ENCODE measurements at places on chromosomes 1 and 21.

- no peak for DNase-seq
These were observed 24.7 kb upstream of the GUCA2B start for GRCh38 chr1:42128499-42128898.

DNA sequence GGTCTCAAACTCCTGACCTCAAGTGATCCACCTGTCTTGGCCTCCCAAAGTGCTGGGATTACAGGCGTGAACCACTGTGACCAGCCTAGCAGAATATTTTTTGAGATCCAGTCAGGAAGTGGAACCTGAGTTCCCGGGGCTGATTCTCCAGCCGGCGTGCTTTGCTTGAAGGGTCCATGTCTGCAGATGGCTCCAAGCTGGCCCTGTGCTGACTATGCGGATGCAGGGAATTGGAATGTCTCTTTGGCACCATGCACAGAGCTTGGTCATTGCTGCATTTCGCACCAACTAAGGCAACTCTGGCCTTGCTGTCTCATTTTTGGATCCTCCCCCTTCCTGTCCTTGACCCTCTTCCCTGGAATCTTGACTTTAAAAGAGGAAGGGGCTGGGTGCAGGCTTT lies 28.1 kb downstream of the ARHGEF10L start:
- no peak for DNase-seq

DNA sequence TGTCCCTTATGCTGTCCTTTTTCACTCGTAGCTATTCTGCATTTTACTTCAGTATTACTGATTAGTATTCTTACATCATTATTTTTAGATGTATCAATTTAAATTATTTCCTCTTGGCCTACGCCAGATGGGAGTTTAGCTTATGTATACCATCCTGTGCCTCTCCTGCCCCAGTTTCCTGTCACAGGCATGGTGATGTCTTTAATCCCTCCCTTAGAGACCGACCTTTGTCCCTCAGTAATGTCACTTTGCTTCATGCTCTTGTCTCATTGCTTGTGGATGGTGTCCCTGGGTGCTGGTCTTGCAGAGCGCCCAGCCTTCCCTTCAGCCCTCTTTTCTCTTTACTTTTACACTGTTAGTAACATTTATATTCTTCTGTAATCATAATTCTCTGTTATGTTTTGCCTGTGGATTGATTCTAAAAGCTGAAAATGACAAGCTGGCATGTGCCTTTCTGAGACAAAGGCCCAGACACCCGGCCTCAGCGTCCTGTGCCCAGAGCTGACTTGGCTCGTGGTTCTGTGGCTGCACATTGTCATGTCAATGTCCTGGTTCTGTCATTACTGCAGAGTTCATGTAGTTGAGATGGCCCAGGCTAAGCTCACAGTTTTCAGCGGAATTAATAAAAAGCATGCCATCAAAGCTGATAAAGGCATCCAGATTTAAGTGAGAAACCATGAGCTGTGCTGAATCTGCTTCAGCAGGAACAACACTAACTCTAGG lies 100.7 kb downstream of the MTR start:
- DNase-seq, result no peak

DNA sequence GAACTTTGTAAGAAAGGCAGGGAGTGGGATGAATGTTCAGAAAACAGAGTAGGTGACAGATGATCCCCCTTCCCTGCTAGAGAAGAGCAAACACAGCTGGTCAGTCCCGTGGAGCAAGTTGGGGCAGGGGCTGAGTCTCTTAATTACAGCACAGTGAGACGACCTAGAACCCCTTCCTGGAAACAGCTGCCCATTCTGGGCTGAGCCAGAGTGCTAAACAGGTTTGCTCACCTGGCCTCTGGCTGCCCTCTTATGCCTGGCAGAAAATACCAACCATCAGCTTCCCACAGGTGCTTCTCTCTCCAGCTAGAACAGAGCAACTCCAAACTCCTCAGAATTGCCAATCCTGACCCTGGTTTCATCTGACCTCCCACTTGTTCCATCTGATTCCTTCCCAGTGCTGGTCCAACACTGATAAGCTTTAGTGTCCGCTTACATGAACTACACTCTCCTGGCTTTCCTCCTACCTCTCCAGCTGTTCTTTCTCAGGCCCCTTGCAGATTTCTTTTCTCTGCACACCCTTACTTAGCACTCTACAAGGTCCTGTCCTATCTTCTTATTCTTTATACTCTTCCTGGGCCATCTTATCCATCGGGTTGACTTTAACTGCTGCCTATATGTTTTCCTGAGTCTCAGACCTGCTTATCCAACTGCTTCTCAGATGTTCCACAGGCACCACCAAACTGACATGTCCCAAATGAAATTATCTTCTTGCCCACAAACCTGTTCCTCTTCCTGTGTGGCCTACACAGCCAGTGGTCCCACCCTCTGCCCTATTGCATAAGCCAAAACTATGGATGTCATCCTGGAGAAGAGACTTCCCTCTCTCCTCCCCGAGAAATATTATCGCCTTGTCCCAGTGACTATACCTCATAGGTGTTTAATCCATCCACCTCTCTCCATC lies 22.6 kb upstream of the COL9A2 start:
- no peak for DNase-seq

DNA sequence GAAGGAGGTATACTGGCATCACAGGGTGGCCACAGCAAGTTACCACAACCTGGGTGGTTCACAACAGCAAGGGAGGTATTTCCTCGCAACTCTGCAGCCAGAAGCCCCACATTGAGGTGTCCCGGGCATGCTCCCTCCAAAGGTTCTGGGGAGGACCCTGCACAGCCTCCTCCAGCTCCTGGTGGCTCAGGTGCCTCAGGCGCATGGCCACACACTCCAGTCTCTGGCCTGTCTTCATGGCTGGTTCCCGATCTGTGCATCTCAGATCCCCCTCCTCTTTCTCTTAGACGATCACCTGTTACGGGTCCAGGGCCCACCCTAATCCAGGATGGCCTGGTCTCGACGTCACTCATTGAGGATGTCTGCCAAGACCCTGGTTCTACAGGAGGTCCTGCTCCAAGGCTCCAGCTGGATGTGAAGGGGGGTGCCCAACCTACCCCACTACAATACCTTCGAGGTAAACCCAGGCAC lies 6.7 kb upstream of the ARF1 start:
- no peak for DNase-seq

DNA sequence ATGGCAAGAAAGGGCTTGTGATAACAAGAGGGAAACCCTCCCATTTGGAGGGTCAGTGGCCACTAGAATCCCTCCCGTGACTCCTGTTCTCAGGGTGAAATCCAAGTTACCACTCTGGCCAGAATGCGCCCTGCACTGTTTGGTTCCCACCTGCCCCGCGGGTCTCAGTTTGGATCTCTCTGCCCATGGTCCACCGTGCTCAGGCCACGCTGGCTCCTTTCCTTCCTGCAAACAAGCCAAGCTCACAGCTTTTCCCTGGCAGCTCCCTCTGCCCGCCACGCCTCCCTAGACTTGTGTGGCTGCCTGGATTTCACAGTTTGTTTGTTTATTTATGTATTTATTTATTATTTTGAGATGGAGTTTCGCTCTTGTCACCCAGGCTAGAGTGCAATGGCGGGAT lies 179.5 kb upstream of the VAMP3 start:
- DNase-seq, result no peak

GRCh38 chr1:198841477-198841876 lies 202.6 kb downstream of the PTPRC start:
- DNase-seq, result no peak

DNA sequence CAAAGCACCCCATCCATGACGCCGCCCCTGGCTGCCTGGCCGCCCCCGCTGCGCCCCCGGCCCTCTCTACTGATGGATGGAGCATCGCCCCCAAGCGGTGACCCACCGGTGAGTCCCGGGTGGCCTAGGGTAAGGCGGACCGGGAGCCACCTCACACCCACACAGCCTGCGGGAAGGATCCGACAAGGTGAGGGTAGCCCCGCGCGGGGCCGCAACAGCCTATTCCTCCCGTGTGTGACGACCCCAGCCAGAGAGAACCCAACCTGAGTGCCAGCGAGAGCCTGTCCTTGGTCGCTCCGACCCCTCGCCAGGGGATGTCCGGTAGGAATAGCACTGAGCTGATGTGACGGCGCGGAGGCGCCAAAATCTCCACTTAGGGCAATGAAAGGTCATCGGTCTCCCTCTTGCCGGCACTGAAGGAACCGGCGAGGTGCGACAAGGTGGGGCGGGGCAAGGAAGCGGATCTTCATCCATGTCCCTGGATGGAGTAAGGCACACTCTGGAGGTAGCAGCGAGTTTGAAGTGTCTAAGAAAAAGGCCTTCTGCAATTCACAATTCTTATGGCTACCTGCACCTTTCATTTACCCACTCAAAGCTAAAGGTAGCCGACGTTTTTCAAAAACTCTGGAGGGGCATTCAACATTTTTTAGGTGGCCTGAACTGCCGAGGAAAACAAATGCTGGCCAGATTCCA lies 19.7 kb upstream of the CHIA start:
- no peak for DNase-seq

- no peak for DNase-seq
These were observed 64.3 kb downstream of the OLFML3 start for GRCh38 chr1:114043548-114043947.

- DNase-seq, result no peak
These were observed 76.6 kb upstream of the VAV3 start for GRCh38 chr1:108041360-108042142.

- no peak for DNase-seq
These were observed 91.9 kb downstream of the RAVER2 start for GRCh38 chr1:64836802-64837201.

GRCh38 chr1:85420199-85420598 lies 44.8 kb downstream of the DDAH1 start:
- DNase-seq, result no peak

Measured in stimulated activated CD4-positive, alpha-beta T cell treated with anti-CD3 and anti-CD28 coated beads, TNF-alpha, amount 100 ng/mL, for 1 hour (primary cell).